CD4-positive, alpha-beta T cell treated with Interferon alpha-2 for 1 hour (primary cell): ENCODE measurements at places on chromosomes 6 and 20.

- DNase-seq = no peak
Measured at GRCh38 chr20:1378735-1379125, 14.1 kb downstream of the FKBP1A start.

- no peak for DNase-seq
Measured at GRCh38 chr6:138824482-138825144, 28.7 kb downstream of the ECT2L start.

DNA sequence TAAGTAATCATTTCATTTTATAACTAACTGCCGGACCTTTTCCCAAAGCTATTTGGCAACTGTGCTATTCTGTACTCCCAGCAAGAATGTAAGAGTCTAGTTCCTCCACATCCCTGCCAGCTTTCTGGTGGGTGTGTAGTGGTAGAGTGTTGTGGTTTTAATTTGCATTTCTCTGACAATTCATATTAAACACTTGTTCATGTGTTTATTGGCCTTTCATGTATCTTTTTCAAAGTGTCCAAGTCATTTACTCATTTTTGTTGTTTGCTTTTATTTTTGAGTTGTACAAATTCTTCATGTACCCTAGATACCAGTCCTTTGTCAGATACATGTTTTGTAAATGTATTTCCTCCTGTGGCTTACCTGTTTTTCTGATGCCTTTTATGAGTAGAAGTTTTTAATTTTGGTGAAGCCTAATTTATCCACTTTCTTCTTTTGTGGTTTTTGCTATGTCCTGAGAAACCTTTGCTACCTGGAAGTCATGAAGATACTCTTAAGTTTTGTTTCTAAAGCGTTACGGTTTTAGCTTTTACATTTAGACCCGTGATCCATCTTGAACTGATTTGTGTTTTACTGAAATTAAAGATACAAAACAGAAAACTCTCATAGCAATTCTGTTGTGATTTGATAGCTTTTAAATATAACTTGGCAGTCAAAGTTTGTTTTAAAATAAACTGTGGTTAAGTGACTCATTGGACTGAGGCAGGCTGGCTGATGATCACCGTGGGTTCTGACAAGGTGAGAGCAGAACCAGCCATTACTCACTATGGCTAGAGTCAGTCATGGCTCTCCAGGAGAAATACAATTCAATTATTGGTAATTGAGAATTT is 8.0 kb downstream of the MYLIP start:
- DNase-seq = peak; percentile 57

- peak; percentile 72 for DNase-seq
Measured at GRCh38 chr20:62795023-62795761, 1.1 kb upstream of the MRGBP start.

DNA sequence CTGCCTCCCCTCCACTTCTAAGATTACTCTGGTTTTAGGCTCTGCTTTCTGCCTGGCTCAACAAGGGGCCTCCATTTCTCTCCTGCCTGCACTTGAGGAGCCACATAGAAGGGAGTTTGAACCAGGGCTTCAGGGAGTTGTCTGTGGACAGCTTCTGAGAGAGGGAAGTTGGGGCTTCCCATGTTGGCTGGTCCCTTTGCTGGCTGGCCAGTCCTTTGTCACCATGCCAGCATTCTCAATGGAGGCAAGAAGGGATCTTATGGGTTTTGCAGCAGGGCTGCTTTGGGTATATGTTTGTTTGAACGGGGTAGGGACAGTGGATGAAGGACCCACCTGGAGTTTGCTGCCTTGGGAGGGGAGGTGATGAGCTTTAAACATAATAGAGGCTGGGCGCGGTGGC is 124.9 kb downstream of the CARMIL1 start:
- DNase-seq = no peak

- DNase-seq = no peak
Measured at GRCh38 chr20:4546342-4546741, 175.4 kb upstream of the PRND start.

DNA sequence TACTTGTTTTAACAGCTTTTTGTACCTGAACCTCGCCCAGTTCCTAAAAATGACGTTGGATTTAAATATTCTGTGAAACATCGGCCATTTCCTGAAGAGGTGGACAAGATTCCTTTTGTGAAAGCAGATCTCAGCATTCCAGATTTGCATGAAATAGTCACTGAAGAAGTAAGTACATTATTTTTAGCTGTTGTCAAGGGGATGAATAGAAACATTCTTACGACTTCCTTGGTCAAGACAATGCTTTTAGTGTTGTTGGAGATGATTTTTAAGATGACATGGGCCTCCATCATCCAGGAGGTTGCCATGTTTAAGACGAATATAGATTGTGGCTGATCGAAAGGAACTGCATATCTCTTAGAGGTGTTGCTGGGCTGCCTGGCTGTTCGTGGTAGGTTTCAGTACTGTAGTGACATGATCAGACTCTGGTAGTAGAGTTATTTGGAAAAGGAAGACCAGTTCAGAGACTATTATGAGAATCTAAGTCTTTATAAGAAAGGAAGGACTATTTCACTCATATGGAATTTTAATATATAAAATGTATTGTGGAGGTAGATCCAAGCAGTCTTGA is 29.9 kb upstream of the ADIG start:
- no peak for DNase-seq

DNA sequence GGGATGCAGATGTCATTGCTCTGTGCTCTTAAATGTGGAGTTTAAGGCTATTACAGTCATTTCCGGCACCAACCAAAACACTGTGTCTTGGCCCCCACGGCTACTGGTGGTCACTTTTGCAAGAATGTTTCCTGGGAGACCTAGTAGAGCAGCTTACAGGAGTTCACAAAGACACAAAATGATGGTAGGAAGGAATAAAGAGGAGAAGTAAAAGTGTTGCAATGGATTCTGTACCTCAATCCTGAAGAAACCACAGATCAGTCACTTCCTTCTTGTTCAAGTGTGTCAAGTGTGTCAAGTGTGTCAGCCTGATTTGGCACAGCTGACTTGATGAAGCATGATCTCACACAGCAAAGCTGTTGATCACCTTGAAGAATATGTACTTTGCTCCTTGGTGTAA is 344.0 kb downstream of the PLCB1 start:
- DNase-seq = no peak

GRCh38 chr6:163860287-163861081 is 446.0 kb downstream of the QKI start:
- no peak for DNase-seq
